ENCODE measurements at places on chromosomes 13 and 19. TPM values are rescaled to one million over a fixed set of nuclear protein-coding genes. Genes with fewer than 3 reads are reported as not detected.

CAPS gene
- total RNA-seq: 4.5 TPM

ANKLE1 gene
- total RNA-seq: 0.51 TPM

TUBB4A gene
- total RNA-seq: 0.83 TPM

MRPL57 gene
- total RNA-seq: 31.3 TPM

- no peaks in the 10 kb centered on the region for H3K4me1 ChIP-seq
- no peaks in the 10 kb centered on the region for H3K36me3 ChIP-seq
- no peak overlapping the region for H3K27ac ChIP-seq
- no peak overlapping the region for H3K4me3 ChIP-seq
- no peaks in the 10 kb centered on the region for H3K27me3 ChIP-seq
Measured at GRCh38 chr13:84927442-84928169, 871.6 kb downstream of the SLITRK6 start.

- no peak overlapping the region for H3K27ac ChIP-seq
- DNase-seq: no peak
- H3K27me3 ChIP-seq: no peaks in the 10 kb centered on the region
- H3K4me1 ChIP-seq: no peaks in the 10 kb centered on the region
- H3K36me3 ChIP-seq: no peaks in the 10 kb centered on the region
Measured at GRCh38 chr19:15684828-15685227, 11.9 kb downstream of the CYP4F12 start.

- peaks cover 59% of the 10 kb centered on the region for H3K36me3 ChIP-seq
- no peaks in the 10 kb centered on the region for H3K27me3 ChIP-seq
- H3K27ac ChIP-seq: no peak overlapping the region
- H3K4me1 ChIP-seq: no peaks in the 10 kb centered on the region
Measured at GRCh38 chr13:113632706-113633484, 25.1 kb downstream of the ATP4B start.

GRCh38 chr19:46019270-46019669, 3.6 kb downstream of the PGLYRP1 start:
- peaks cover 4% of the 10 kb centered on the region for H3K27me3 ChIP-seq
- H3K27ac ChIP-seq: no peak overlapping the region
- H3K4me1 ChIP-seq: no peaks in the 10 kb centered on the region
- no peaks in the 10 kb centered on the region for H3K36me3 ChIP-seq
- H3K4me3 ChIP-seq: no peak overlapping the region

DNA sequence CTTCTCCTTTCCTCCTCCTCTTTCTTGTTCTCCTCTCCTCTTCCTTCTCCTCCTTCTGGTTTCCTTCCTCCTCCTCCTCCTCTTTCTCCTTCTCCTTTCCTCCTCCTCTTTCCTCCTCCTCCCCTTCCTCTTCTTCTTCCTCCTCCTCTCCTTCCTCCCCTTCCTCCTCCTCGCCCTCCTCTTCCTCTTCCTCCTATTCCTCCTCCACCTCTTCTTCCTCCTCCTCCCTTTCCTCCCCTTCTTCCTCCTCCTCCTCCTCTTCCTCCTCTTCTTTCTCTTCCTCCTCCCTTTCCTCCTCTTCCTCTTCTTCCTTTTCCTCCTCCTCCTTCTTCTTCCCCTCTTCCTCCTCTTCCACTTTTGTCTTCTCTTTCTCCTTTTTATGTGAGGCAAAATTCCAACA, 55.0 kb upstream of the ADGRE1 start:
- no peaks in the 10 kb centered on the region for H3K36me3 ChIP-seq
- no peaks in the 10 kb centered on the region for H3K4me1 ChIP-seq

DNA sequence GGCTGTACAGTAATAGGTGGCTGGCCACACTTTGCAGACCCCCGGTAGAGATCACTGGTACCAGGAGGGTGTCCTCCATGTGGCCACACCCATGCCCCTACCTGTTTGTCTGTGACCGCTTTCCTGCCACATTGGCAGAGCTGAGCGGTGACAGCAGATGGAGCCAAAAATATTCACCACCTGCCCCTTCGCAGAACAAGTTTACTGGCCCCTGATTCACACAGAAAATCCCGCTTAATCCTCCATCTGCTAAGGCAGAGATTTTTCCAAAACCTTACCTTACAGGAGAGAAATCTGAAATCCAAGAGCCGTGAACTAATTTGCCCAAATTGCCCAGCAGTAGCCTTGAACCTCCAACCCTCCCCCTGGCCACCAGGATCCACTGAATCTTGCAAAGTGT, 52.1 kb downstream of the MYO9B start:
- DNase-seq: no peak
- no peaks in the 10 kb centered on the region for H3K36me3 ChIP-seq
- no peaks in the 10 kb centered on the region for H3K27me3 ChIP-seq
- no peak overlapping the region for H3K4me3 ChIP-seq
- no peaks in the 10 kb centered on the region for H3K4me1 ChIP-seq

DNA sequence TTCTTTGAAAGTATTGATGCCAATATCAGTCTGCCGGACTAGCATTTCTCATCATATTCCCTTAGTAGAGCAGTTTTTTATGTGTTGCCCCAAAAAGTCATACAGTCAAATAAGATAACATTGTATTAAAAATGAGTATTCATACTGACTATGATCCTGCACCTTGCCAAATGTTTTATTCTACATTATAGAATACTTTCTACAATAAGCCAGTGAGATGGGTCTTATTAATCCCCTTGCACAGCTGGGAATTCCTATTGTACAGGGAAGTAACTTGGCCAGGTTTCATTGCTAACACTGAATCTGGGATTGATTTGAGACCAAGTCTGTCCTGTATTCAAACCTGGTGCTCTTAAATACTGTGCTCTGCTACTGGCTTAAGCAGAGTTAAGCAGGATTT, 114.0 kb downstream of the KCTD12 start:
- DNase-seq: no peak
- H3K4me1 ChIP-seq: no peaks in the 10 kb centered on the region
- no peak overlapping the region for H3K4me3 ChIP-seq
- no peaks in the 10 kb centered on the region for H3K36me3 ChIP-seq
- no peaks in the 10 kb centered on the region for H3K27me3 ChIP-seq

GRCh38 chr19:13666165-13666564, 98.2 kb upstream of the MRI1 start:
- H3K4me3 ChIP-seq: no peak overlapping the region
- H3K27me3 ChIP-seq: no peaks in the 10 kb centered on the region
- no peaks in the 10 kb centered on the region for H3K4me1 ChIP-seq
- no peak overlapping the region for H3K27ac ChIP-seq

GRCh38 chr13:107018285-107018684, 450.3 kb upstream of the ARGLU1 start:
- no peak overlapping the region for H3K27ac ChIP-seq
- no peak for DNase-seq
- no peak overlapping the region for H3K4me3 ChIP-seq
- H3K27me3 ChIP-seq: no peaks in the 10 kb centered on the region
- no peaks in the 10 kb centered on the region for H3K4me1 ChIP-seq

DNA sequence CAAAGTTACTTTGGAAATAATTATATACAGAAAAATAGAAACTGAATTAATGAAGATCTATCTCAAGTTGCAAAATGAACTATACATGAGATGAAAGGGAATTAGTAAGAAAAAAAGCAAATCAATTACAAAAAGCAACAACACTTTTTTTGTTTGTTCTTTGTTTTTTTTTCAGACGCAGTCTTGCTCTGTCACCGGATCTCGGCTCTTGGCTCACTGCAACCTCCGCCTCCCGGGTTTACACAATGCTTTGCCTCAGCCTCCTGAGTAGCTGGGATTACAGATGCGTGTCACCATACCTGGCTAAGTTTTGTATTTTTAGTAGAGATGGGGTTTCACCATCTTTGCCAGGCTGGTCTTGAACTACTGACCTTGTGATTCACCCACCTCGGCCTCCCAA, 2.2 kb downstream of the ZNF415 start:
- no peak overlapping the region for H3K4me3 ChIP-seq
- H3K27ac ChIP-seq: peak overlapping the region; percentile 82

DNA sequence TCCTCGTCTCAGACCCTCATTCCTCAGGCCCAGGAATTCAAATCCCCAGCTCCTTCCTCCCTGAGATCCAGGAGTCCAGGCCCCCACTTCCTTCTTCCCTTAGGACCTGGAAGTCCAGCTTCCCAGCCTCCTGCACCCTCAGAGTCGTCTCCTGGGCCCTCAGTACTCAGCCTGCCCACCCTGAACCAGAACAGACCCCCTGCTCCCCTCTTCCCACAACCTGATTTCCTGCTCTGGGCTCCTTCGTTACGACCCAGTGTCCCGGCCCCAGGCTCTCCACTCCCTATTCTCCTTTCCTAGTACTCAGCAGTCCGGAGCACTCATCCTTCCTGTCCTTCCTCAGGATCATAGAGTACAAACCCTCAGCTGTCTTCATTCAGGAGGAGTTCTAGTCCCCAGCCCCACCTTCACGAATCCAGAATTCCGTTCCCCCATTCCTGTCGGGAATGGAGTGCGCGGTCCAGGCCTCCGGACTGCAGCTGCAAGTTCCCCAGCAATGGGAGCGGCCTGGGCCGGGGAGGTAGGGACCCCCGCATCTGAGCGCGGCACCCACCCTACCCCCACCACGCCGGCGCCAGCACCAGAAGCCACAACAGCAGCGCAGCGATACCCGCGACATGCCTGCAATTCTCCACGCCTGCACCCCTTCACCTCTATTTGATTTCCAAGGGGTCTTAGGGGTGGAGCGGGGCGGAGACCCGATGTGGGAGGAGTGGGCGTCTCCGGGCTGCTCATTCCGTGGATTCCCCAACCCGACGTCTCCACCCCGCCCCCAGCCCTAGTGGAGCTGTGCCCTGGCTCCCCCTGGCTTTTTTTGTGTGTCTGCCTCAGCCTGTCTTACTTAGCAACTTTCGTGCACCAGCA, 12.7 kb downstream of the EGLN2 start:
- H3K4me1 ChIP-seq: no peaks in the 10 kb centered on the region
- DNase-seq: no peak
- peaks cover 32% of the 10 kb centered on the region for H3K36me3 ChIP-seq
- peak overlapping the region; percentile 62 for H3K27ac ChIP-seq
- H3K4me3 ChIP-seq: peak overlapping the region; percentile 39
- H3K27me3 ChIP-seq: no peaks in the 10 kb centered on the region

GRCh38 chr19:1304197-1304924, 18.7 kb downstream of the EFNA2 start:
- no peaks in the 10 kb centered on the region for H3K4me1 ChIP-seq
- H3K27ac ChIP-seq: no peak overlapping the region
- H3K36me3 ChIP-seq: no peaks in the 10 kb centered on the region
- DNase-seq: no peak

- H3K4me1 ChIP-seq: no peaks in the 10 kb centered on the region
- no peak for DNase-seq
- no peaks in the 10 kb centered on the region for H3K27me3 ChIP-seq
- H3K4me3 ChIP-seq: no peak overlapping the region
Measured at GRCh38 chr19:32988724-32989123, 16.7 kb downstream of the FAAP24 start.

- peak overlapping the region; percentile 41 for H3K4me3 ChIP-seq
- DNase-seq: no peak
- H3K4me1 ChIP-seq: peaks cover 20% of the 10 kb centered on the region
- H3K27ac ChIP-seq: no peak overlapping the region
- H3K27me3 ChIP-seq: peaks cover 1% of the 10 kb centered on the region
Measured at GRCh38 chr19:58401840-58402421, 6.5 kb downstream of the RNF225 start.

DNA sequence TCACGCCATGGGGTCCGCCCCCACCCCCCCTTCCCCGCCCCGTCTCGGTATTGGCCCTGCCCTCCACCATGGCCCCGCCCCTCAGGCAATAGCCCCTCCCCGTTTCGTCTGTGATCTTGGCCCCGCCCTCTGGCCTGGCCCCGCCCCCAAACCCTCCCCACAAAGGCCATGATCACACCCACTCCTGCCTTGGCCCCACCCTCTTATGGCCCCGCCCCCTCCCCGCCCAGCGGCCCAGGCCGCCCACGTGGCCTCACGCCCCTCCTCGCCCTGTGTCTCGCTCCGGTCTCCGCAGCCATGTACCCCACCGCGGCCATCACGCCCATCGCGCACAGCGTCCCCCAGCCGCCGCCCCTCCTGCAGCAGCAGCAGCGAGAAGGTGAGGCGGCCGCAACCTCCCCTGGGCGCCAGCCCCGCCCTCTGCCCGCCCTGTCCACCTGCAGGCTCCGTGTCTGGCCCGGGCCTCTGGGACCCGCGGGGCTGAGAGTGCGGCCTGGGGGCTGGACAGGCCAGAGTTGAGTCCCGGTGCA, 61.3 kb downstream of the CELF5 start:
- peak overlapping the region; percentile 14 for H3K4me3 ChIP-seq
- H3K36me3 ChIP-seq: no peaks in the 10 kb centered on the region
- H3K27ac ChIP-seq: no peak overlapping the region
- no peak for DNase-seq
- H3K4me1 ChIP-seq: no peaks in the 10 kb centered on the region

DNA sequence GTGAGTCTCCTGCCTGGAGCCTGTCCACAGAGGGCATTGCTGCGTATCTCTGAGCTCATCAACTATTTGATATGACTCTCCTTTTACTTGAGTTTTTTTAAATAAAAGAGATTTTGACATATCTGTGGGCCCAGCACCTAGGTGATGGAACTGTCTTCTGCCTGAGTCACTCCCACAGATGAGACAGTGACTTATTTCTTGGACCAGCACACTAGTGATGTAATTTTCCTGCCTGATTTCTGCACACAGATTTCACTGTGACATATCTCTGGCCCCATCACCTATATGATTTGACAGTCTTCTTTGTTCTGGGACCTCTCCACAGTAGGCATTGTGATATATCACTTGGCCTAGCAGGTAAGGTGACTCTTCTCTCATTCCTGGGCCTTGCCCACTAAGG, 66.6 kb upstream of the ZNF43 start:
- no peak overlapping the region for H3K27ac ChIP-seq
- H3K36me3 ChIP-seq: no peaks in the 10 kb centered on the region
- H3K4me3 ChIP-seq: no peak overlapping the region
- no peak for DNase-seq

GRCh38 chr19:54387991-54388801, 23.5 kb upstream of the LAIR1 start:
- DNase-seq: no peak
- H3K4me3 ChIP-seq: no peak overlapping the region
- no peaks in the 10 kb centered on the region for H3K36me3 ChIP-seq

- H3K4me1 ChIP-seq: no peaks in the 10 kb centered on the region
- H3K36me3 ChIP-seq: peaks cover 16% of the 10 kb centered on the region
- H3K4me3 ChIP-seq: peak overlapping the region; percentile 76
Measured at GRCh38 chr19:14091813-14092462, 1.4 kb upstream of the SAMD1 start.

DNA sequence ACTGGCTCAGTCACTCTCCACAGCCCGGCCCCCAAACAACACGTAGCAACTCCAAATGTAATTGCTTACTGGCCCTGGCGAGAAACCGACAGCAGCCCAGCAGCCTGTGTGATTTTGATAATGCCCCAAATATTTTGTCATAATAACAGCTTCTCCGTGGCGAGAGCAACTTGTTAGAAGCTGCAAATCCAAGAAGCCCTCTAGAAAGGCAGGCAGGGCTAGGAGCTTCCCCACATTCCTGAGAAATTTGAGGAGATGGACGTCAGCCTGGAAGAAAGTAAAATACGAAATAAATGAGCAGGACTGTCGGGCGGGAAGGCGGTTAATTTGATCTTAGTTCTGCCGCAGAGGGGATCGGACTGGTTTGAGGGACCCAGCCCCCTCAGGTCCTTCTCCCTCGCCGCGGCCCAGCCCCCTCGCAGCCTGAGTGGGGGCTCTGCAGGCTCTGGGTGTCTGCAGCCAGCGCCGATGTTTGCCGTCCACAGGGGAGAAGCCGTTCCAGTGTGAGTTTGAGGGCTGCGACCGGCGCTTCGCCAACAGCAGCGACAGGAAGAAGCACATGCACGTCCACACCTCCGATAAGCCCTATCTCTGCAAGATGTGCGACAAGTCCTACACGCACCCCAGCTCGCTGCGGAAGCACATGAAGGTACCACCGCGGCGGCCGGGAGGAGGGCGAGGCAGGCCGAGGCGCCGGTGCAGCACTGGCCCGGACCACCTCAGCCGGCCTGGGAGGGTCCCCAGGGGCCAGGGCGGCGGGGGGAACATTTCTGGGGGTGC, 3.1 kb downstream of the ZIC2 start:
- H3K27me3 ChIP-seq: peaks cover 86% of the 10 kb centered on the region
- no peak overlapping the region for H3K27ac ChIP-seq
- H3K36me3 ChIP-seq: no peaks in the 10 kb centered on the region
- no peak for DNase-seq
- H3K4me3 ChIP-seq: no peak overlapping the region
- peaks cover 45% of the 10 kb centered on the region for H3K4me1 ChIP-seq
